ENCODE measurements at places on chromosomes 5 and 9.
A peak's percentile ranks its signal among the peaks of the same experiment; 100 is the strongest.

DNA sequence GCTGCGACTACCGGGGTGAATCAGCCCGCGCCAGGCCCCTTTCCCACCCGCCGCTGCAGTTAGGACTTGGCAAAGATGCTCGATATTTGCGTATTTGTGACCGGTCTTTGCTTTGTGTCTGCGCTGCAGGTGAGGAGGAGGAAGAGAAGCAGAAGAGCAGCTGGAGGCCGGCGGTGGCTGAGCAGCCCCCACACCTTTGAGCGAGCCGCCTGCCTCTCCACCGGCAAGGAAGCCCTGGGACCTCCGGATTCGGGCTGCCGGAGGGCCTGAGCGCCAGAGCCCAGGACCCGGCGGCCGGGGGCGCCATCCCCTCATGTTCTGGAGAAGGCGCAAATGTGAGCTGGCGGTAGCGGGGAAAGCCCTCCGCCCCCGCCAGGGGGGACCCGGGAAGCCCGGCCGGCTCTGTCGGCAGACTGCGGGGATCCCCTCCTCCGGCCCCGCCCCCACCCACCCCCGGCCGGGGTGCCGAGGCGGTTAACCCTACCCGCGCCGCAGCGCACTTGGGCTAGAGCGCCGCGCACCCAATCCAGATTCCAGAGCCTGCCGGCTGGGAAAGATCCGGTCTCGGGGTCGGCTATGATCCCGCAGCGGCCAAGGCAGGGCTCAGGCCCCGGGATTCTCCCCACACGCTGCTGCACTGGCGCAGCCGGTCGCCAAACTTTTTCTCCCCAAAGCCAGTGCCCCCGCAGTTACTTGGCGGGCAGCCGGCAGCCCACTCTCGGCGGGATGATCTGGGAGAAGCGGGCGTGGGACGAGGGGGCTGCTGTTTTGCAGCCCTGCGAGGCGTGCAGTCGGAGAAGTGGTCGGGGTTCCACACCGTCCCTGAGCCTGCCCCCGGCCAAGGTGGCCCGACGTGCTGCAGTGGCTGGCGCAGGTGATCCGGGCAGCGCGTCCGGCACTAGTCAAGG is 800 bp upstream of the KCNN2 start:
- DNase-seq: no peak

GRCh38 chr5:148665431-148665830 is 11.1 kb upstream of the HTR4 start:
- DNase-seq: no peak

GRCh38 chr9:73080110-73080694 is 71.5 kb upstream of the ANXA1 start:
- DNase-seq: peak; percentile 14

- no peak for DNase-seq
Measured at GRCh38 chr9:85487872-85488271, 253.9 kb downstream of the AGTPBP1 start.

GRCh38 chr9:134663753-134664415 is 22.3 kb downstream of the COL5A1 start:
- no peak for DNase-seq

GRCh38 chr5:28208356-28208755 is 1170.0 kb upstream of the CDH9 start:
- DNase-seq: no peak

GRCh38 chr5:61120534-61120933 is 41.7 kb downstream of the SMIM15 start:
- no peak for DNase-seq

- DNase-seq: no peak
Measured at GRCh38 chr5:123964884-123965283, 452.9 kb downstream of the CSNK1G3 start.

DNA sequence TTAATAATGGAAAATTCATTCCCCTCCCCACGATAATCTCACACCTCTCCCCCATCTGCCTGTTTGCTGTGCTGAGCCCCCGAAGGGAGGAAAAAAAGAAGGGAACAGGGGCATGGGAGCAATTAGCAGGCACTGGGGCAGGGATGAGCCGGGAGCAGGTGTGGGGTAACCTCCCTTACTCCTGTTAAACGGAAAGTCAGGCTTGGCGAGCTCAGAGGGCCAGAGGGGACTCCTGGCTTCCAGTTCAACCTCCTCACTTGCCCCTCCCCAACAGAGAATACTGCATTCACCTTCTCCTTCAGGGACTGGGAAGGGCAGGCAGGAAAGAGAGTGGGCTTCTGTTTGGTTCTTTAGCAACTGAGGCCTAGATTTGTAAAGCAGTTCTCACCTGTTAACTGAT is 1.6 kb downstream of the AFAP1L1 start:
- no peak for DNase-seq

DNA sequence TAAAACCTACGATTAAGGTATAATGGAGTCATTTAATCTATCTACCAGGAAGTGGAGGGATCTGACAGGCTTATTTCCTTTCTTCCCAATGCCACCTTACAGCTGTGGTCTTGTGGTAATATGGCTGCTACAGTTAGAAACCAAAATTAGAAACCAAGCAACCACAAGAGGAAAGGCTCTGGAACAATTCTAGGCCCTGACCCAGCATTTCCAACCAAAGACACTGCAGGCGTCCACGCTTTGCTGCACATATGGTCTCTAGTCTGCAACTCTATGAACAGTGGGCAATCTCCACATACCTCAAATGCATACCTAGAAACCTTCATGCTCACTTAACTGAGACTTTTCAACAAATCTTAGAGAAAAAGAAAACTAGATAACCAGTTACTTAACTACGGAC is 339.1 kb downstream of the NFIB start:
- DNase-seq: no peak

DNA sequence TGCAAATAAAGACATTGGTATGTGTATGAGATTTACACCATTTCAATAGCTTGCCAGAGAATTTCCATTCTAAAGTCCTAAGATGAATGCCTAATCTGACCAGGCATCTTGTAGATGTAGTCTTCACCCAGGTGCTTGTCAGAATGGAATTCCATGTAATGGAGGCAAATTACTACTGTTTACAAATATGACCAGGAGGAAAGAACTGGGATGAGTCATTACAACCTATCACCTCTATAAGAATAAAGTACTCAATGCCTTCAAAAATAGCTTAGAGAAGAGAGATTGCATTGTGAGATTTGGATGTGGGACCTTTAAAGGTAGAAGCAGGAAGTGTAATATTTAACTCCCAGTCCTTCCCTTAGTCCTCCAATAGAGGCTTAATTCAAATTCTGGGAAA is 507.0 kb upstream of the PTGER4 start:
- DNase-seq: no peak

DNA sequence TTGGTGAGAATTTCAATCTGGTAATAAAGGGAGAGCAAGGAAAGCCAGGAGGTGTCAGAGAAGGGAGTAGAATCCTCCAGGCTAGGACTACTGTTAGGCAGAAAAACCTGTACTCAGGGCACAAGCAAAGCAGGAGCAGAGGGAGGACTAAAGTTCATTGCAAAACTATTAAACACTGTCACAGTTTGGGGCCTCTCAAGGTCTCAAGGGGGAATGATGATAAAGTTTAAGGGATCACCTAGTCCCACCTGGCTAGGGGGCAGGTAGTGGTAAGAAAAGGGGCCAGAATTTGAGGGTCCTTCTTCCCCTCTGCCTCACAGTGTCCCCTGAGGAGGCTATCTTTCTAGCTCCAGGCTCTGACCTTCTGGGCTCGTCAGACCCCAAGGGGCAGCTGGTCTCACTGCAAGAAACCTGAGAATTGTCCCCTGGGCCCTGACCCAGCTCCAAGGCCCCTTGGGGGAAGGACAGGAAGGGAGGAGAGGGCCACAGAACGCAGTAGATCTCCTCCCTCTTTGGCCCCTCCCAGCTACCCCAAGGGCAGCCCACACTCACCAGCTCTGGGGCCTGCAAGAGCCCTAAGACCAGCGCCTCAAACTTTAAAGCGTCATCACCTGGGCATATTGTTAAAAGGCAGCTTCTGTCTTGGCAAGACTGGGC is 974 bp downstream of the CCDC69 start:
- no peak for DNase-seq

DNA sequence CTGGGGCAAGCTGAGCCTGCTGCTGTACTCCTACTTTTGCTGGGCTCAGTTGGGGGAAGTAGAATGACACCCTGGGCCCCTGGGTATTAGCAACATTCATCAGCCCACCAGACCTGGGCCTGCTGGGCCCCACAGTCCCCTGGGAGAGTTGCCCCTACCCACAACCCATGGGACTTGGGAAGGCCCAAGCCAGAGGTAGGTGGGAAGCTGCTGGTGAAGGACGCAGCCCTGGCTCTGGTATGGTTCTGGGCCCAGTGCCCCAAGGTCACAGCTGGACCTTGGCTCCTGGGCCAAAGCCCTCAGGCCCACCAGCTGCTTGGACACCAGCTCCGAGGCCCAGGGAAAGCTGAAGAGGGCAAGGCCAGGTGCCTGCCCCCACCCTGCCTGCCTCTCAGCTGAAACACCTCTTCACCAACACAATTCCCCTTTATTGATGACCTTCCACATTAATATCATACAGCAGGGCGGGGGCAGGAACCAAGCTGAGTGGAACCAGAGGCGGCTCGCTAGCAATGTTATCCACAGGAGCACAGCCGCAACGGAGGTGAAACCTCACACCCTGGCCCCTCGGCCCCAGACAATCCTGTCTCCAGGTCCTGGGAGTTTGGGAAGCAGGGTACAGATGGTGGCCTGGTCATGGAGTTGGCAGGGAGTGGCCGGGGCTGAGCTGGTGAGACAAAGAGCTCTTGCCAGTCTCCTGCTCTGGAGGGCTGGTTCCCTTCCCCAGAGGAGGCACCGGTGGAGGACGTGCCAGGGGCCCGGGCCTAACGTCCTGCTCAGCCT is 13.7 kb downstream of the DOLPP1 start:
- no peak for DNase-seq

- no peak for DNase-seq
Measured at GRCh38 chr5:175329976-175330375, 114.0 kb downstream of the DRD1 start.

- DNase-seq: no peak
Measured at GRCh38 chr5:159504857-159505304, 174.6 kb upstream of the IL12B start.

GRCh38 chr5:142316051-142316450 is 8.8 kb downstream of the SPRY4 start:
- DNase-seq: peak; percentile 83

- no peak for DNase-seq
Measured at GRCh38 chr5:141465351-141465750, 10.4 kb upstream of the PCDHGC3 start.

DNA sequence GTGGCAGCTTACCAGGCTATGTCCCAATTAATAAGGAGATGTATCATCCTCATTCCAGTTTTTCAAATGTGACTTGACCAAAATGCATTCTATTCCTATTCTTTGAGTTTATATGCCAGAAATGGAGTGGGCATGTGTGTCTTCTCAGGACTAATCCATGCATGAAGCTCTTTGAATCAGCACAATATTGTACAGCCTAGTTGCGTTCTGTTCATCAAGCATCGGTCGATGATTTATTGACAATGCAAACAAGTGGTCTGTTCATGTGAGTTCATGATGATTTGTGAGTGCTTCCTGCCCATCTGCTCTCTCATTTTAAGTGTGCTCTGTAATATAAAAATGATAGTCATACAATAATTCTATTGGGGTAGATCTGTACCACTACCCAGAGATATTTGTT is 48.3 kb downstream of the PALM2AKAP2 start:
- no peak for DNase-seq

- peak; percentile 28 for DNase-seq
Measured at GRCh38 chr5:168790671-168791250, 211.6 kb upstream of the PANK3 start.

DNA sequence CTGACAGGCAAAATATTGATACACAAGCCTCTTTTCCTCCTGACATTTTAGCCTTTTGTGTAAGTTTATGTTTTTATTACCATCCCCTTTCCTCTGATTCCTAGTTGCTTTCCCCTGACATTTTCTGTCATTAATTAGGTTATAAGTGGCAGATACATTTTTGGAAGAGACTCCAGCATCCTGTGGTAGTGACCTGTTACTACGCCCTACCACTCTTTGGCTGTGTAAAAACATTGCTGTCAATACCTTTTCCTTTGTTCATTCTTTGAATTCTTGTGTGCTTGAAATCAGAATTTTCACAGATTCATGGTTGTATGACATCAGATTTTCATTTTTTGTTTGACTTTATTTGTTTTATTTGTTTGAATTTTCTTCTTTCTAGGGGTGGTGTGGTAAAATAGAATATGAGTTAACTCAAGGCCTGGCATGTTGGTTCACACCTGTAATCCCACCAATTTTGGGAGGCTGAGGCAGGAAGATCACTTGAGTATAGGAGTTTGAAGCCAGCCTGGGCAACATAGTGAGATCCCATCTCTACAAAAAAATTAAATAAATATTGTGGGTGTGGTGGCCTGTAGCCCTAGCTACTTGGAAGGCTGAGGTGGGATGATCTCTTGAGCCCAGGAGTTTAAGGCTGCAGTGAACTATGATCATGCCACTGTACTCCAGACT is 43.4 kb downstream of the UBE2R2 start:
- no peak for DNase-seq

DNA sequence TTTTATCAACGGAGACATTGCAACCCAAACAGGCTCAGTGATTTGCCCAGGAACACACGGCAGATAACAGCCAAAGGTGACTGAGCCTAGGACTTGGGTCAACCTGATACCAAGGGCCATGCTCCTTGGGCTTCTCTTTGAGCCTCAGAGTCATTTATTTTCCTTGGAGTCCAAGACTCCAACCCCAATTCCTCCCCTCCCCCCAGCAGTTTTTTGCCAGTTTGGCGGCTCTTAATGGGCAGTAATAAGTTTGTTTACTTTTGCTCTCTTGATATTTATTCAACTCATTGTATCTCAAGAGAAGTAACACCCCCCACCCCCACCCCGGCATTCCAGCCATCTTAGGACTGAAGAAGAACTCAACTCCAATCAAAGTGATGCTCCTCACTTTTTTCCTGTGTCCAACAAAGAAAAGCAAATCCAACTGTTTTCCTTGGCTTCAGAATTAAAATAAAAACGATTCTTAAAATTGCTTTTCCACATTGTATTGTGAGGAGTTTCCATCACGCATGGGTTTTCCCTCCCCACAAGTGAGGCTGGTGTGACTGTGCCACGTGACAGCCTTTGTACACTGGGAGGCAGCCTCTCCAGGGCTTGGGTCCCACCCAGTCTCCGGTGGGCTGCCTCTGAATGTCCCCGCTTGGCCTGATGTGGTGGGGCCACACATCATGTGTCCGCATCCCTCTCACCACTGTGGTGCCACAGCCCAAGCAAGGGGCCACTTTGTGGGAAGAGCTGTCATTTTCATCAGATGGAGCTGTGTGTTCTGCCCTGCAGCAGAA is 9.1 kb downstream of the ANGPTL2 start:
- no peak for DNase-seq

GRCh38 chr9:107422189-107423185 is 67.1 kb downstream of the KLF4 start:
- DNase-seq: no peak

- DNase-seq: no peak
Measured at GRCh38 chr9:115437418-115437817, 319.5 kb upstream of the TNC start.

GRCh38 chr9:33698267-33698666 is 97.1 kb upstream of the PRSS3 start:
- DNase-seq: no peak

DNA sequence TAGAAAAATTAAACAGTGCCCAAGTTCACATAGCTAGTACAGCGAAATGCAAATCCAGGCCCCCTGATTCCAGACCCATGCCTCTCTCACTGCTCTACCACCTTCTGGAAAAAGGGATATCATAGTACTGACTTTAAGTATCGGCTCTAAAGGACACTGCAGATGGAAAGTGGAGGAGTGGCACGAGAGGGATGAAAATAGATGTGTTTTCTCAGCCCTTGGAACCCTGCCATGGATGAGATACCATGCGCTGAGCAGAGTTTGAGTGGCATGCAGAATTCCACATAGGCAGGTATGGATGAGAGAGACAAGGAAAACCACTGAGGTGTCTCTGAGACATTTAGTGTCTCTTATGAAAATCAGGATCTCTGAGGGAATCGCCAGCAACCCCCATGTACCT is 18.8 kb downstream of the CKMT2 start:
- DNase-seq: no peak

- no peak for DNase-seq
Measured at GRCh38 chr5:156396063-156396829, 69.3 kb downstream of the SGCD start.

All from NCI-H524 treated with DMSO at 0.1 percent for 48 hours (cell line).